ENCODE measurements at places on chromosomes 12 and 14.

DNA sequence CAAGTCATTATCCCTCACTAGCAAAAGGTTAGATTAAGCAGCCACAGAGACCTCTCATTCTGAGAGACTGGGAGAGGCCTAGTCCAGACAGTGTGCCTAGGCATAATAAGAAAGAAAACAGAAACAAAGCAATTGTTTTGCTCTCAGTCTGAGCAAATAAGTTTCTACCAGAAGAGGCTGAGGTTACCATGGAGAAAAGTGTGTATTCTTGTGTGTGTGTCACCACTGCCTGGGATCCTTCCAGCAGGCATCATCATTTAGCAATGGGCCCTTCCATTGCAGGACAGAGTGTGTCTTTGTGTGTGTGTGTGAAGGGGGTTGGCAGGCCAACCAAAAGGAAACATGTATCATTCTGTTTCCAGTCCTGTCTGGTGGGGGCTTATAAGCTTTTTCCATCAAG lies 3.7 kb downstream of the EFS start:
- peak; percentile 85 for DNase-seq

DNA sequence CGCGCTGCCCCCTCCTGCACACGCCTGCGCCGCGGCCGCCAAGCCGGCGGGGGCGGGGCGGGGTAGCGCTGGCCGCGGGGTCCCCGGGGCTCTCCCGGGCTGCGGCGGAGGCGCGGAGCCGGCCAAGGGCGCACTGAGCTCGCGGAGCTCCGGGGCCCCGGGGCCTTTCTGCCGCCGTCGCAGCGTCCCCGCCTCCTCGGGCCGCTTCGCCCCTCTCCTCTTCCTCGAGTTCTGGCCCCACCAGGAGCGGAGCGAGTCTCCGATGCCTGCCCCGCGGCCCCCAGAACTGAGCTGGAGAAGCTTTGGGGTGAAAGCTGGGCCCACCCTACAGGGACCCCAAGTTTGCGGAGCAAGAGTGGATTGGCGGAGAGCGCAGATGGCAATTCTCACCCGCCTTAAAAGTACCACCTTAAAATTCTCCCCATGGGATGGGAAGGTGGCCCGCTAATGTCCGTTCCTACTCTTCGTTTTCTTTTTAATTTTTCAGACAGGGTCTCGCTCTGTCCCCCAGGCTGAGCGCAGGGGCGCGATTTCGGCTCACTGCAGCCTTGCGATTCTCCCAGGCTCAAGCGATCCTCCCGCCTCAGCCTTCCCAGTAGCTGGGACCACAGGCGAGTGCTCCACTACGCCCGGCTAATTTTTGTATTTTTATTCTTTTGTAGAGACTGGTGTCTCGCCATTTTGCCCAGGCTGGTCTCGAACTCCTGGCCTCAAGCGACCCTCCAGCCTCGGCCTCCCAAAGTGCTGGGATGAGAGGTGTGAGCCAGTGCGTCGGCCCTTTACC lies 129.6 kb downstream of the NDUFA12 start:
- DNase-seq = no peak

- no peak for DNase-seq
These were observed 24.5 kb downstream of the PPFIBP1 start for GRCh38 chr12:27548301-27549199.

DNA sequence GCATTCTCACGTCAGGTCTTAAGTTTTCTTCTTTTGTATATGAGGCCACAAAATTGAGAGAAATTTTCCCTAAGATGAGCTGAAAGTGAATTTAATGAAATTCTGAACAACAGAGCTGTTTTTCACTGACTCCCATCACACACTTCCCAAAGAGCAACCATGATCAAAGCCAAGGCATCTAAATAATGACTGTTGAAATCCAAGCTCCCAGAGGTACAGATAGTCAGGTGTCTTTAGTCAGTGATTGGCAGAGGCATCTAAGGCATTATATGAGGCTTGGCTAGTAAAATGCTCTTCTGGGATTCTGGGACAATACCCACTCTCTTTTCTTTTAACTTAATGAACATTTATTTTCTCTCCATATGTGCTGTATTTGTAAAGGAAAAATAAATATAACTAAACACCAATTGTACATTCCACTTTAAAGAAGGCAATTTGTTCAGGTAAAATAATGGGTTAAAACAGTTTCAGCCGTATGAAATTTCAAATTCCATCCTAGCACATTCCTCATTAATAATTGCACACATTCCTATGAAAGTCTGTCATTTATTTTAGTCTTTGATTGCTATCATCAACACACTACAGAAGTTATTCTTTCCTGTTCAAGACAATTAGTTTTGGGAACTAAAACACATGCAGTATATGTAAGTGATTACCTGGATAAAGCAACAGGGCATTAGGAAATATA lies 871 bp upstream of the SSTR1 start:
- no peak for DNase-seq

GRCh38 chr14:49769171-49769570 lies 1.2 kb downstream of the KLHDC2 start:
- peak; percentile 54 for DNase-seq

GRCh38 chr12:130245251-130245650 lies 83.0 kb downstream of the FZD10 start:
- DNase-seq = no peak

DNA sequence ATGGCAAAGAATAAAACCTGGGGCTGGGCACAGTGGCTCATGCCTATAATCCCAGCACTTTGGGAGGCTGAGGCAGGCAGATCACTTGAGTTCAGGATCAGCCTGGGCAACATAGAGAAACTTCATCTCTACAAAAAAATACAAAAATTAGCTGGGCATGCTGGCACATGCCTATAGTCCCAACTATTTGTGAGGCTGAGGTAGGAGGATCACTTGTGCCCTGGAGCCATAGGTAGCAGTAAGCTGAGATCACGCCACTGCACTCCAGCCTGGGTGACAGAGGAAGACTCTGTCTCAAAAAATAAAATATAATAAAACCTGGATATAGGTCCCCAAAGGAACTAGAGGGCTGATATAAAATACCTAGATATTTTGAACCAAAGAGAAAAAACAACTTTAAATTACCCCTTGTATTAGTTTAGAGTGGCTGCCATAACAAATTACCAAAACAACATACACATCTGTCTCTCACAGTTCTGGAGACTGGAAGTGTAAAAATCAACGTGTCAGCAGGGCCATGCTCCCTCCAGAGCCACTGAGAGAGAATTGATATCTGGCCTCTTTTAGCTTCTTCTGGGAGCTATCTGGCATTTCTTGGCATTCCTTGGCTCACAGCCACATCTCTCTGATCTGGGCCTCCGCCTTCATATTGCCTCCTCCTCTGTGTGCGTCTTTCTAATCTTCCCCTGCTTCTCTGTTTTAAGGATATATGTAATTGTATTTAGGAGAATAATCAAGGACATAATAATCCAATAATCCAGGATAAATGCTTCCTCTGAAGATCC lies 47.9 kb upstream of the ATF7IP start:
- DNase-seq = no peak

DNA sequence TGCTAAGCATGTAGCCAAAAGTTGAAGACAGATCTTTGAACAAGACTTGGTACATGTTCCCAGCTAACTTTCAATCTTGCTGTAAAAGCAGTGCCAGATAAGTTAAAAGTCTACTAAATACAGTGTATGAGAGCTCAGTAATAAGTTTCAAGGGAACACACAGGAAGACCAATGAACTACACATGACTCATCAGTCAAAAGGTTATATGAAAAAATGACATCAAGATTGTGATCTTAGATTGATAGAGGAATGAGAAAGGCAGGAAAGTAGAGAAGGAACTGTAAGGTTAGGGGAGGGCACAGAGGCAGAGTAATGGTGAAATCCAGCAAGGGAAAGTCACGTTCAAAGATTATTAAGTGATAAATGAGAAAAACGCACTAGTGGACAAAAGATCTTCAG lies 249.9 kb upstream of the FLRT2 start:
- no peak for DNase-seq

GRCh38 chr14:101814934-101815333 lies 53.4 kb downstream of the PPP2R5C start:
- DNase-seq = no peak

- no peak for DNase-seq
These were observed 108.0 kb upstream of the ARHGAP5 start for GRCh38 chr14:31968956-31969698.

DNA sequence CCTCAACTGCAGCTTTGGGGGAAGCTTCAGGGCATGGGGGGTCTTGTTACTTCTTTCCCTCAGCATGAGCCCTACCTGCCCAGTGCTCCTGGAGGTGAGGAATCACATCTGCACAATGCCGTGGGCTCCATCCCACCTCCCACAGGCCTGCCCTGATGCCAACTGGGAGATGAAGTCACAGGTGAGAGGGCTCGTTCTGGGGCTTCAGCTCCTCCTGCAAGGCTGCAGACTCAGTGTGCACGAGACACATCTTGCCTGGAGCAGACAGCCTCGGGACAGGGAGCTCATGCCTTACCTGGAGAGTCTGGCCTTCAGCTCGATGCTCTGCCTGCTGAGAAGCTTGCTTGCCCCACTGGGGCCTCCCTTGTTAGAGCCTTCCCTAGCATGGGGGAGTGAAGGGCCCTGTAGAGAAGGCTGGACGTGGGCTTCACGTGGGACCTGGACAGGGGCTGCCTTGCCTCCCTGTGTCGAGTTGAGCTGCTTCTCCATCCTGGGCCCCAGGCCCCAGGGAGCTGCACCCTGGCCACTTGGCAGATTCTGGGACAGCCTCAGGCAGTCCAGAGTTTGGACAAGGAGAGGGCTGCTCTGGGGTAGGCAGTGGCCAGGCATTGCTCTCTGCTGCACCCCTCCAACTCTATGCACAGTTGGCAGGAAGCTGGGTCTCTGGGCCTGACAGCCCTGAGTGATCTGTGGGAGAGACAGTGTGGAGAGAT lies 171.4 kb downstream of the KIF26A start:
- DNase-seq = no peak

DNA sequence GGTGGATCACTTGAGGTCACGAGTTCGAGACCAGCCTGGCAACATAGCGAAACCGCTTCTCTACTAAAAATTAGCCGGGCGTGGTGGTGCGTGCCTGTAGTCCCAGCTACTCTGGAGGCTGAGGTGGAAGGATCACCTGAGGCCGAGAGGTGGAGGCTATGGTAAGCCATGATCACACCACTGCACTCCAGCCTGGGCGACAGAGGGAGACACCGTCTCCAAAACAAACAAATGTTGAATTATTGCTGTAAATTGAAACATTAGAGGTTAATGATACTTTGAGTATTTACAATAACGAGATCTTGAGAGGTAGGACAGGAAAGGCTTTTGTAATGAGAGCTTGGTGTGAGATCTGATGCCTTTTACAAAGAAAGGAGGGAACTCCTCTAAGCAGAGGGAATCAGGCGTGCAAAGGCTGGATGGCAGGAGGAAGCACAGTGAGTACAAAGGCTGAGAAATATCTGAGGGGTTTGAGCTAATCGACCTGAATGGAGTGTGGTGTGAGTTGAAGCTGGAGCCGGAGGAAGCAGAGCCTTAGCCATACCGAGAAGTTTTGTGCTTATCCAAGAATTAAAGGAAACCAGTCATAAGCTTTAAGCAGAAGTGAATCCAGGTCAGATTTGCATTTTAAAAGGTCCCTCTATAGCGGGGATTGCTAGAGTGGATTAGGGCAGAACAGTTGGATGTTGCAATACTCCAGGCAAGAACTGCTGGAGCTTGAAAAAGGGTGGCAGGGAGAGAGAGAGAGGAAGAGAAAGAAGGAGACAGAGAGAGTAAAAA lies 1.1 kb downstream of the RHNO1 start:
- DNase-seq = no peak

GRCh38 chr12:78340406-78340805 lies 509.7 kb downstream of the NAV3 start:
- no peak for DNase-seq

- DNase-seq = no peak
These were observed 150.9 kb downstream of the RIMBP2 start for GRCh38 chr12:130565189-130565588.

DNA sequence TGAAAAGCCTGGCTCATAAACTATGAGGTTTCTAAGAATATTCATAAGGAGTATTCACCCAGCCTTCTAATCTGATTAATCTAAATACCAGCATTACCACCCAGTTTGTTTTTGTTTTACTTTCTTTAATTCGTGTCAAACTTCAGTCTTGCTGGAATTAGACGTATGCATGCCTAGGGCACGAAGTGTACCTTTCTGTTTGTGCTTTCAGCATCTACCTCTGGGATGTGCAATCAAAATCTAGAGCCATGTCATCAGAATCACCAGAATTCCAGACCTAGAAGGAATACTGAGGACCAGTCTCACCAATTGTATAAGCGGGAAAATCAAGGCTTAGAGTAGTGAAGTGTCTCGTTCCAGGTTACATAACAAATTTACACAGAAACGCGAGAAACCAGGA lies 57.3 kb downstream of the KITLG start:
- no peak for DNase-seq

- no peak for DNase-seq
These were observed 185.2 kb upstream of the SLC38A2 start for GRCh38 chr12:46557539-46558373.

DNA sequence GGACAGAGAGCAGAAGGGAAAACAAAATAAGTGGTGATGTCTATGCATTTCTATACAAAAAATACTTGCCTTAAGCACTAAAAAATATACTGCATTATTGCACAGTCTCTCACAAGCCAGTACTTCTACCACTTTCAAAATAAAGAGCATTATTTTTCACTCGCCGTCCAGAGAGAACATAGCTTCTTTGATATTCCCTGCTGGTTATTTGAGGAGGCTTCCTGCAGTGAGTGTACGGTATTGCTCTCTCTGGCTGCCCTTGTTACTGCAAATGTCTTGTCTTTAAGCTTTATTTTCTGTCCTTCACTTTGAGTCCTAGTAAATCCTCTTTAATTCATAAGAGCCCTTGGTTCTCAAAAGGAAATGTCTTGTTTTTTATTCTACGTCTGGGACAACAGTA lies 81.1 kb downstream of the EML1 start:
- DNase-seq = no peak

- DNase-seq = no peak
These were observed 111.2 kb downstream of the LRRIQ1 start for GRCh38 chr12:85147331-85147730.

DNA sequence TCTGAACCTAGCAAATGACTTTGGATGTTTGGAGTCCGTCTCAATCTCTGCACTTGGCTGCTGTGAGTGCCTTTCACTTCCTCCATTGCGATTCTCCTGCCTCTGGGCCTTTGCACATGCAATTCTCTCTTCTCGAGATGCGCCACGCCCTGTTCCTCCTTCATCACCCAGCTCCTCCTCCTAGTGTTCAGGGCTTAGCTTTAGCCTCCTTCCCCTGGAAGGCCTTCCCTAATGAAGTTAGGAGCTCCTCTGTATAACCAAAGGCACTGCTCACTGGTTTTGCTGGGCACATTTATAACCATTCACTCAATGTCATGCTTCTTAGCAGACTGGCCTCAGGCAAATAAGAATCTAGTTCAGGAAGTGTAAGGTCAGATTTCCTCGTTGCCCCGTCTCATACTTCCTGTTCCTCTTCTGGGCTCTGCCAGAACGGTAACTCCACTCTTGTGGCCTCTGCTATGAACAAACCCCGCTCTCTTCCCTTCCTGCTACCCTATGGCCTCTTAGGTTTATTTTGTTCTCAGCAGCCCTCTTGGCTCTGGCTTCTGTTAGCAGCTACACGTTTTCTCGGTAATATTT lies 171.4 kb downstream of the CRADD start:
- DNase-seq = no peak

GRCh38 chr14:61525293-61526011 lies 169.9 kb upstream of the HIF1A start:
- DNase-seq = no peak
